Hepatocyte (in vitro differentiated cells): ENCODE measurements at places on chromosomes 1 and 21.

- no peak overlapping the region for H3K4me3 ChIP-seq
- no peaks in the 10 kb centered on the region for H3K4me1 ChIP-seq
- DNase-seq, result no peak
- H3K27ac ChIP-seq, result no peak overlapping the region
- H3K27me3 ChIP-seq, result no peaks in the 10 kb centered on the region
Measured at GRCh38 chr1:89489047-89489729, 35.4 kb upstream of the LRRC8B start.

DNA sequence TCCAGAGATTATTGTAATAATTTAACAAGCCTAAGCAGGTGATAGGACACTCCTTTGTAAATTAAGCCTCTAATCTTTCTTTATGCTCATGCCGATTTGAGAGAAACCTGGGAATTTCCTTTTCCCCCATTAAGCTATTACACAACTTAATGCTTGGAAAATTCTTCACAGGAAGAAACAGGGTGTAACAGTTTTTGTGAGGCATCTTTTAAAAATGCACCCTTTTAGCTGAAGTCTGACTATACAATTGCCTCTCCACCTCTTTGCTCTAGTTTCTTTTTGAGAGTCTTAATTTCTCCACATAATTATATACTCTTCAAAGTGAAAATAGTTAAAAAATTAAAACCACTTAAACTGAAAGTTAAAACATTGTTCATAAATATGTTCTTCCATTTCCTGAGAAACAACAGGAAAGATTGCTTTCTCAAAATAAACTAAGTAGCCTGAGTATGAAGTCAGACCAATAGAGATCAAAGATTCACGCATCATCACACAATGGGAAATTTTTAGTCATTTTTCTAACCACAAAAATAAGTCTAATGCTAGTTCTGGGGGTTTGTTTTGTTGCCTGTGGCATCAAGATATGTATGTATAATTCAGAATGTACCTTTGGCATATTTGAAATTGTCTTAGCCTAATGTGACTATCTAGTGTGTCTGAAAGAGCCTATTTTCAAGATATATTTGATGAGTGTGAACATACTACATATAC, 34.7 kb downstream of the LRRC8D start:
- H3K4me1 ChIP-seq, result peaks cover 7% of the 10 kb centered on the region
- H3K36me3 ChIP-seq, result no peaks in the 10 kb centered on the region
- no peak for DNase-seq
- no peaks in the 10 kb centered on the region for H3K27me3 ChIP-seq

GRCh38 chr1:33155877-33156538, 25.8 kb downstream of the TRIM62 start:
- no peaks in the 10 kb centered on the region for H3K27me3 ChIP-seq
- no peak overlapping the region for H3K4me3 ChIP-seq
- H3K36me3 ChIP-seq, result no peaks in the 10 kb centered on the region
- H3K4me1 ChIP-seq, result peaks cover 9% of the 10 kb centered on the region

DNA sequence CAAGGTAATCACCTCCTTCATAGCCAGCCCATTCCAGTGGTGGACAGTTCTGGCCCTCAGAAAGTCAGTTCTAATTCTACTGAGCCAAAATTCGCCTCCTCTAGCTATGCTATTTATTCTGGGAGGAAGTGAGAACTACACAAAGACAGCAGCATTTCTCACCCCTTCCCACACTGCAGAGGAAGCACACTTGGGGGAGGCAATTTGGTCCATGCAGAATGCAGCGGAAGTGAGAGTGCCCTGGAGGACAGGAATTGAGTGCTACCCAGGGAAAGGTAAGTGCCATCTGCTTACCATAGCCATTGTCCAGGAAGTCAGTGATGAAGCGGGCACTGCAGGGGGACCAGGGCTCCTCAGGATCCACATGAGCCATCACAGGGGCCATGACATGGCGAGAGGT, 3.7 kb downstream of the ADAMTS4 start:
- no peak overlapping the region for H3K27ac ChIP-seq
- no peak overlapping the region for H3K4me3 ChIP-seq
- no peak for DNase-seq
- H3K36me3 ChIP-seq, result no peaks in the 10 kb centered on the region
- H3K4me1 ChIP-seq, result peaks cover 21% of the 10 kb centered on the region
- H3K27me3 ChIP-seq, result no peaks in the 10 kb centered on the region

DNA sequence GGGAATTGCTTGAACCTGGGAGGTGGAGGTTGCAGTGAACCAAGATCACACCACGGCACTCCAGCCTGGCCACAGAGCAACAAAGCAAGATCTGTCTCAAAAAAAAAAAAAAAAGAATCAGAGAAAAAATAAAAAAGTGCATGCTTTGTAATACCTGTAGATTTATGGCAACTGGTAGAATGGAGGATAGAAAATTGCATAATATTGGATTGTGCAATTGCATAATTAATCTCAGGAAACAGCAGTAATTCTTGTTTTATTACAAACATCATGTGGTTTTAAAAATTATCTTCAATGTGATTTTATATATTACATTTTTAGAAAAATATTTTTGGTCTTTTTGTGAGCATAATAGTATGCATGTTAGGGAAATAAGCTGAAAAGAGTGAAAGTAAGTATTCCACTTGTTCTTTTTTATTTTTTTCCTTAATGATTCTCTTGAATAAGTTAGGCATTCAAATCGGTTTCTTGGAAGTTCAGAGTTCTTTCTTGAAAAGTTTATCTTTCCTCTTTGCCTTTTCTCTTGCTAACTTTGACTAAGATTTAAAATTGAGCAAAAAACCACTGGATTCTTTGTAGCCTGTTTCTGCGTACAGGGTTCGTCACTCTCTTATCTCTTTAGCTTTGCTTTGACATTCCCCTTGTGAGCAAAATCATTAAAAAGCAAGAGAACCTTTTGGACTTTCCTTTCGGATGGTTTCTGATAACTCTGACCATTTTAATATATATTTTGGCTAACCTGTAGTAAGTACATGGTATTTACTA, 127.5 kb upstream of the ADAMTS5 start:
- no peak for DNase-seq
- no peaks in the 10 kb centered on the region for H3K27me3 ChIP-seq
- H3K27ac ChIP-seq, result no peak overlapping the region

GRCh38 chr1:204201348-204202040, 5.2 kb upstream of the KISS1 start:
- DNase-seq, result no peak
- no peak overlapping the region for H3K4me3 ChIP-seq
- H3K36me3 ChIP-seq, result no peaks in the 10 kb centered on the region
- no peak overlapping the region for H3K27ac ChIP-seq
- peaks cover 12% of the 10 kb centered on the region for H3K4me1 ChIP-seq

- H3K27ac ChIP-seq, result no peak overlapping the region
- DNase-seq, result no peak
- peaks cover 19% of the 10 kb centered on the region for H3K4me1 ChIP-seq
- H3K27me3 ChIP-seq, result no peaks in the 10 kb centered on the region
Measured at GRCh38 chr1:21634806-21635535, 34.2 kb downstream of the RAP1GAP start.

- H3K36me3 ChIP-seq, result no peaks in the 10 kb centered on the region
- H3K27me3 ChIP-seq, result no peaks in the 10 kb centered on the region
- H3K27ac ChIP-seq, result no peak overlapping the region
- DNase-seq, result no peak
- no peak overlapping the region for H3K4me3 ChIP-seq
Measured at GRCh38 chr1:116694524-116694923, 27.0 kb upstream of the IGSF3 start.

DNA sequence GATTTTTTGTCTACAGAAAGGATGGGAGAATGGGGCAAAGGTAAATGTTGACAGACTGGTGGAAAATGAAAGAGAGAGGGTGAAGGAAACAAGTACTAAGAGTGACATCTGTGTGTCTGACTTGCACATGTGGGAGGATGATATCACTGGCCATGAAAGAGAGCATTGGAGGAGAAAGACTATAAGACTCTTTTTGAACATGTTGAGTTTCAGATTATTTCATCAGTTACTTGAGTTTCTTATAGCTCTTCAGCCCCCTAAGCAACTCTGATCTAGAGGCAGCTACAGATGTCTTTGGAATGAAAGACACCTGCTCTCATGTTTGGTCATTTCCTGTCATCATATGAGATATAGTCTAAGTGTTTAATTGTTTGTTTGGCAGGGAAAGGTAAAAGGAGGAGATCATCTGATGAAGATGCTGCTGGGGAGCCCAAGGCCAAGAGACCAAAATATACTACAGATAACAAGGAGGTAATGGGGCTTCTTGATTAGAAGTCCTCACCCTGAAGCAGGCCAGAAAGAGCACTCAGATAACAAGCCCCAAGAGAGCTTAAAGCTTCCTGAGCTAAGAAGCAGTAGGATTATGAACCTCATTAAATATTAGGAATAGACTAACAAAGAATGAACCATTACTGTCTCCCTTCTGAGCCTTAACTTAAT, 4.5 kb downstream of the POLR3C start:
- no peak for DNase-seq
- peaks cover 4% of the 10 kb centered on the region for H3K36me3 ChIP-seq
- no peak overlapping the region for H3K4me3 ChIP-seq
- H3K27ac ChIP-seq, result no peak overlapping the region
- no peaks in the 10 kb centered on the region for H3K27me3 ChIP-seq

GRCh38 chr1:209041927-209042326, 541.6 kb upstream of the CAMK1G start:
- H3K36me3 ChIP-seq, result no peaks in the 10 kb centered on the region
- no peak overlapping the region for H3K4me3 ChIP-seq
- no peak overlapping the region for H3K27ac ChIP-seq
- no peak for DNase-seq

DNA sequence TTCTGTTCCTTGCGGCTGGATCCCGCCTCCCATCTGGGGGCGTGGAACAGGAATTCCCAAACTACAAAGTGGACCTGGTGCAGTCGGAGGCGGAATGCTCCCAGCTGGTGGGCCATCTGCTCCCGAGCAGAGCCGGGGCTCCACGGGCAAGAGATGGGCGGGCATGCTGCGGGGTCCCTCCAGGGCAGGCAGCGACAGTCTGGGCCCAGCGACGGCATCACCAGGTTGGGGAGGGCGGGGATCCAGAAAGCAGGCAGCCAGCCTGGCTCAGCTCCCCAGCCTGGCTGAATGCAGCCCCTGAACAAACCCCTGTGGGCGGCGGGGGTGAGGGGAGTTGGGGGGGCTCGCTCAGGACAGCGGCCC, 3.6 kb downstream of the MEGF6 start:
- H3K4me1 ChIP-seq, result peaks cover 30% of the 10 kb centered on the region
- DNase-seq, result no peak
- no peak overlapping the region for H3K27ac ChIP-seq
- no peaks in the 10 kb centered on the region for H3K36me3 ChIP-seq
- no peak overlapping the region for H3K4me3 ChIP-seq
- no peaks in the 10 kb centered on the region for H3K27me3 ChIP-seq

DNA sequence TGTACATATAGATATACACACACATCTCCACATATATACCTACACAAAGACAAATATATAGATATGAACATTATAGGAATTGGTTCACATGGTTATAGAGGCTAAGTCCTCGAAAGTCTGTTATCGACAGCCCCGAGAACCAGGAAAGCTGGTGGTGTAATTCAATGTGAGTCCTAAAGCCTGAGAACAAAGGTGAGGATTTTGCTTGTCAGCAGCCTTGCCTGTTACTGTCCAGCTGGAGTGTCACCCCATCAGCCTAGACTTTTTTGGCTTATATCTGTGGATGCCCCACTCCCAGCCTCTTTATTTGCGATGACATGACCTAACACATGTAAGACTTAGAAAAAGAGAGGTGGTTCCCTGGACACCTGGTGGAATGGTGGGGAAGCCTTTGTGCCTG, 97.0 kb downstream of the GIPC2 start:
- no peak for DNase-seq
- no peaks in the 10 kb centered on the region for H3K36me3 ChIP-seq
- H3K27ac ChIP-seq, result no peak overlapping the region
- no peaks in the 10 kb centered on the region for H3K4me1 ChIP-seq
- H3K4me3 ChIP-seq, result no peak overlapping the region

DNA sequence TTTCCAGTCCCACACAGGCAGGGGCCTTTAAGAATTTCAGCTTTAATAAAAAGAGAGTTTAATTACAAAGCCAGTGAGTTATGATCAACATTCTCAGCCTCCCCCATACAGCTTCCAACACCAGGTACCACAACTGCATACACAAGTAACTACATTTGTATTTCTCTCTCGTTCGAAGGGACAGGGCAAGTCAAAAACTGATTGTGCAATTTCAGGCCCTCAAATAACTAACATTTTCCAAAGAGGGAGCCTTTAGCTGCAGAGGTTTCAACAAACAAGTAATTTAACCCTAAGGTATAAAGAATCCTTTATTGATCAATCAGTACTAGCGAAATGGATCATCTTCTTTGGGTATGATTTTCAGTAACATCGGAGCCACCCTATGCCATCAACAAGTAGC, 142.4 kb downstream of the ZNF281 start:
- H3K27ac ChIP-seq, result no peak overlapping the region
- no peaks in the 10 kb centered on the region for H3K4me1 ChIP-seq
- no peaks in the 10 kb centered on the region for H3K36me3 ChIP-seq
- H3K27me3 ChIP-seq, result no peaks in the 10 kb centered on the region
- H3K4me3 ChIP-seq, result no peak overlapping the region

- H3K4me3 ChIP-seq, result no peak overlapping the region
- peak overlapping the region; percentile 94 for H3K27ac ChIP-seq
- peak; percentile 82 for DNase-seq
- H3K36me3 ChIP-seq, result no peaks in the 10 kb centered on the region
- H3K4me1 ChIP-seq, result peaks cover 53% of the 10 kb centered on the region
Measured at GRCh38 chr1:234970731-234971476, 157.7 kb downstream of the TOMM20 start.

GRCh38 chr1:220734571-220735326, 13.4 kb upstream of the MTARC2 start:
- H3K4me3 ChIP-seq, result no peak overlapping the region
- DNase-seq, result peak; percentile 75
- no peaks in the 10 kb centered on the region for H3K36me3 ChIP-seq
- peak overlapping the region; percentile 86 for H3K27ac ChIP-seq
- H3K4me1 ChIP-seq, result peaks cover 16% of the 10 kb centered on the region

DNA sequence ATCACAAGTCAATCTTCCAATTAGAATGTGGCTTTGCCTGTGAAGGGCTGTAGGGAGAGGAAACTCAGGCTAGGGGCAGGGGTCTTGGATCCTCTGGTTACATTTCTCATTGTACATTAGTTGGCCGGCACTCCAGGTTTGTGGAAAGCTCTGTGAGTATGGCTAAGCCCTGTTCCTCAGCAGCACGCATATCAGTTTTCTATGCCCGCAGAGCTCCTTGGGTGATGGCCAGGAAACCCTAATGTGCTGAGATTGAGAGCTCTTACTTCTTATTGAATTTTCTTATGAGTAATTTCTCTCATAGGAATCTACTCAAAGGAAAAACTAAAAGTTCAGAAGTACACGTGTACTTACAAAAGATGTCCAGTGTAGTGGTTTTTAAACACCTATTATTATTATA, 30.7 kb upstream of the STMN1 start:
- H3K36me3 ChIP-seq, result no peaks in the 10 kb centered on the region
- no peaks in the 10 kb centered on the region for H3K4me1 ChIP-seq
- H3K4me3 ChIP-seq, result no peak overlapping the region
- no peaks in the 10 kb centered on the region for H3K27me3 ChIP-seq

DNA sequence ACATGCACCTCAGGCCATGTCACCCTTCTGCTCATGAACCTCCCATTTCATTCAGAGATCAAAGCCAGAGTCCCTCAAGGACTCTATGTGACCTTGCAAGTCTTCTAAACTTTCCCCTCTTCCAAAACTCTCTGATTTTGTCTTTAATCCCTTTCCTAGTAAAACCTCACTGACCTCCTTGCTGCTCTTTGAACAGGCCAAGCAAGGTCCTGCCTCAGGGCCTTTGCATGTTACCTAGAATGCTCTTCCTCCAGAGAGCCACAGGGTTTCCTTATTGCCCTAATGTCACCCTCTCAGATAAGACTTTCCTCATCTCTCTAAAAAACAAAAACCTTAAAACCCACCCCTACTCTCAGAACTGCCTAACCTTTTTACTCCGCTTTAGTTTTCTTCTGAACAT, 26.6 kb downstream of the IL23R start:
- H3K4me1 ChIP-seq, result no peaks in the 10 kb centered on the region
- H3K27me3 ChIP-seq, result no peaks in the 10 kb centered on the region
- no peak overlapping the region for H3K4me3 ChIP-seq
- no peaks in the 10 kb centered on the region for H3K36me3 ChIP-seq
